ENCODE measurements at places on chromosomes 13 and 19.
A peak's percentile ranks its signal among the peaks of the same experiment; 100 is the strongest.

DNA sequence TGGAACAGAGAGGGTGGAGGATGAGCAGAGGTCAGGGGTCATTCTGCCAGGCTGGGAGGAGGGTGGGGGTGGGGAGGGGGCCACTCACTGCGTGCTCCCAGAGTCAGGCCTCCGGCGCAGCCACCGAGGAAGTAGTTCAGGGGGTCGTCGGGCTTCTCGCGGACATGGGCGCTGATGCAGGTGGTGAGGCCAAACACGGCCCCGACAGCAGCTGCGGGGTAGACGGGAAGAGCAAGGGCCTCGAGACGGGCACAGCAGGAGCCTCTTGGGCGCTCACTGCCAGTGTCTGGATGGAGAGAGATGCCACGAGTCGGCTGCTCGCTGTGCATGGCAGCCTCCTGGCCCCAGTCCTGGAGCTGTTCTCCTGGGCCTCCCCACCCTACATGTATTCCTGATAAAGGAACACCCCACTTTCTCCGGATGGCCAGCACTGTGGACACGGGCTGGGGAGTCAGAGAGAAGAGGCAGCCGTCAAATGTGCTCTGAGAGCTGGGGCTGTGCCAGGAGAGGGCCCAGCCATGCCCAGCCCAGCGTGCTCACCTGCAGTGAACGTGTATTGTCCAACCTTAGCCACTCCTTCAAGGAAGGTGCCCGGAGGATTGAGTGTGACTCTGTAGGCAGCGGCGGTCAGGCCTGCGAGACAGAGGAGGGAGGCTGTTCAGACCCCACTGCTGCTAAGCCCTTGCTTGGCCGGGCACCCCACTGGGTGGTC, 7.1 kb downstream of the NDUFA11 start:
- no peak for DNase-seq

DNA sequence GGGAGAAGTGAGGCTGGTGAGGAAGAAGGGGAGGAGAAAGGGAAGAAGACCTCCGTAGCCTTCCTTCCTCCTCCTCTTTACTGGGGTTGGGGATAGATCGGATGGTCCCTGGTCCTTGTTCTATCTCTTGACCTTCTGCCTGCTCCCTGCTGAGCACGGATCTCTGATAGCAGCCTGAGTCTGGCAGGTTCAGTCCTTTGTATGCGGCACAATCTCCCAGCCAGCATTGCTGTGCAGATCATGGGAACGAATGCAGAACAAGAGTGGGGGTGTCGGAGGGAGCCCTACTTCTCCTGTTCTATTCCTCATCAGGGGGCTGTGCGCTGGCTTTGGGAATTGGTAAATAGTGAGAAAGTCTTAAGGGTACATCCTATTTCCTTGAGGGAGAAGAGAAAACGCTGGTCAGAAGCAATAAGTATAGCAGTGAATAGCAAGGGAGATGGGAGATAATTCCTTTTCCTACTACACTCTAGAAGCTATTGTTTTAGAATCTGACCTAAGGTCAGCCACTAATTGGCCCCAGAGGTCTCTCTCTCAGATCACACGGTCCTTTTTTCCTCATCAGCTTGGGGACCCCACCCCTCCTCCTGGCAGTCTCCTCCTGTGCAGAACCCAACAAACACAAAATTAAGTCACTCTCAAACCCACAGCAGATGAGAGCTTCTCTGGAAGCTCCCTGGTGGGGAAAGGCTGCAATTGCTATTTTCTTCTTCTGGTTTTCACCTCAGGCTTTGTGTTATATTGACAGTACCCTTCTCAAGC, 41.0 kb downstream of the KL start:
- DNase-seq, result no peak

GRCh38 chr19:52963247-52963618, 552 bp upstream of the ZNF816 start:
- DNase-seq, result no peak

DNA sequence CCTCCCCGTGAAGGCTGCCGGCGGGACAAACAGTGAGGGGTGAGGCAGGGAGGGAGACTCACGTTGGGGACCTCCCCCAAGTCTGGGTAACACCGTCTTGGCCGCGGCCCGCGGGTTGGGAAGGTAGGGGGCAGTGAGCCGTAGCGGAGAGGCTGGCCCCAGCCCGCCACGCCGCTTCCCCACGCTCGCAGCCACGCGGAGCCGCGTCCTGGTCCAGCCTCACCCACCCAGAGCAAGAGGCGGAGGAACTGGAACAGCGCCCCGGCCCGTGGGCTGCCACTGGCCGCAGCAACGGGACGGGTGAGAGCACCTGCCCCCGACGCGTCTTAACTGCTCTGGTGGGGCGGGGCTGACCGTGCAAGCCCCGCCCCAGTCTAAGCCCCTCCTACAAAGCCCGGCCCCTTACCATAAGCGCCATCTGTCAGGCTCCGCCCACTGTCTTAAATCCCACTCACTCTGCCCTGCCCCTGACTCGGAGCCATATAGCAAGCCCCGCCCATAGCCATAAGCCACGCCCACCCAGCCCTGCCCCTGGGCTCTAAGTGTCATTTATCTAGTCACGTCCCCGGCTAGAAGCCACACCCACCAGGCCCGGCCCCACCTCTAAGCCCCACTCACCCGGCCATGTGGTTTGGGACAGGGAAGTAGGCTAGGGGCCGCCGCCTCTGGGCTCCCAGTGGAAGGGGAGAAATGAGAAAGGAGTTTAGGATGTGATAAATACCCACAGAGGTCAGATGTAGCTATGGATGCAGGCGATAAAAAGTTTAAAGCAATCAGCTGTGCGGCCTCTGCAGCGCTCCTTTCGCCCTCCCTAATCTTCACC, 2.1 kb upstream of the CCL25 start:
- DNase-seq, result peak; percentile 90

DNA sequence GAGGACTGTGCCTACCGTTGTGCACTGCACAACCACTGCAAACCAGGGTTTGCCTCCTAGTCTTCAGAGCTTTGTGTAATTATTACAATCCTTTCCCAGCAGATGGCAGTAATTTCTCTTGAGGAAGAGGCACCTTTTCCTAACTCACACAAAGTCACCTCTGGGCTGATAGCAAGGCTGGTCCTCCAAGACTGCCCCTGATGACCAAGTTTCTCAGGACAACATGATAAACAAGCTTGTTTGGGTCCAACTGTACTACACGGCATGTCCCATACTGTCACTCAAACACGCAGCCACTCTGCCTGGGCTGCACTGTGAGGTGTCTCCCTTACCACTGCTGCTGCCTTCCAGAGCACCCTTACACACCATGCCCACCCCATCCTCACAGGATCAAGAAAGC, 39.3 kb downstream of the RFXAP start:
- no peak for DNase-seq

DNA sequence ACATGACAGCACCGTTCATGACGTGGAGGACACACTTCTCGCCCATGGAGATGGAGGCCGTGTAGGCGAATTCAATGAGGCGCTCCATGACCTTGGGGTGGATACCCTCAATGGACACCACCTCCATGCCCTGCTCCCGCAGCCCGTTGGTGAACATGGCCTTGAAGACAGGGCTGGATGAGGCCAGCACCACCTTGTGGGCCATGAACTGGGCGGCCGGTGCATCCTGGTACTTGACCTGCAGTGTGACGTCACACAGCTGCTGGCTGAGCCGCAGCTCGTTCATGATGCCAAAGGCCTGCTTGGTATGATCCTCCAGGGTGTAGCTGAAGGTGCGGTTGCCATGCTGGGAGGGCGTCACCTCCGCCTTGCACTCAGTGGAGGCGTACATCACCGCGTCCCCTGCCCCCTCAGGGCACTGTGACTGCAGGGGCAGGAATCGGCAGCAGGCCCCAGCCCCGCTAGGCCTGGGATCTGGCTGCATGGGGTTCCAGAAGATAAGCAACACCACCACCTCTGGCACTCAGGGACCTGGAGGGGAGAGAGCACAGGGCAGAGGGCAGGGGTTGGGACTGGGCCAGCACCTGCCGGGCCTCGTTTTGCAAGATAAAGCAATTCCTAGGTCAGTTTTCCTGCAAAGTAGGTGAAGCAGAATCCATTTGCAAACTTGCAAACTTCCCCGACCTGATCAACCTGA, 3.5 kb downstream of the KEAP1 start:
- DNase-seq, result no peak

- no peak for DNase-seq
Observed at GRCh38 chr13:110469597-110469996, 91.9 kb downstream of the RAB20 start.

DNA sequence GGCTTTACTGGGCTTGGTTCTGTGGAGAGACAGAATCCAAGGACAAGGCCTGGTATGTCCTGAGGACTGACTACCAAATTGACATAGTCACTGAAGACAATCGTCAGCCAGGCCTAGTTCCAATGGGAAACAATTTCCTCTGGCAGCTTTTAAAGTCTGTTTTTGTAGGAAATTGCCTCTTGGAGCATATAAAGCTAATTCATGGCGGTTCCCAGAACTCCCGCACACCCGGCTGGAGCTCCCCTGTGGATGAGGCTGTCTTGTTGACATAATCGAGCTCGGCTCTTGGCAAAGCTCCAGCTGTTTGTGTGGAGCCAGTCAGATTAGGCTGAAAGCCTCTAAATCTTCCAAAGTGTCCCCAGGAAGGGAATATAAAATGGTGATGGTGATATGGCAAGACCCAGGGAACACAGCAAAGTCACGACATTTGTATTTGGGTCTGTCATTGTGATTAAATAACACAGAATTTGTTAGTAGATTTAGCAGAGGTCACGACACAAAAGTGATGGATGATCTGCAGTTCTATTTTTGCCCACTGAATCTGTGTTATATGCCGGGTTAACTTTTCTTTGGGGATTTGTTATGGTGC, 395.0 kb downstream of the PCDH9 start:
- no peak for DNase-seq

DNA sequence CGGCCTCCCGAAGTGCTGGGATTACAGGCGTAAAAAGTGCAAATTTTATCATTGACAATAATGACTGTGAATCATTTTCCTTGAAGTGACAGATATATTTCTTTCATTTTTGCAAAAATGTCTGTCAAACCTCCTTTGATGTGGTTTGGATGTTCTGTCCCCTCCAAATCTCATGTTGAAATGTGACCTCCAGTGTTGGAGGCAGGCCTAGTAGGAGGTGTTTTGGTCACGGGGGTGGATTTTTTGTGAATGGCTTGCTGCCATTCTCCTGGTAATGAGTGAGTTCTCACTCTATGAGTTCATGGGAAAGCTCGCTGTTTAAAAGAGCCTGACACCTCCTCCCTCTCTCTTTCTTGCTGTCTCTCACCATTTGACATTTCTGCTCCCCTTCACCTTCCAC, 5.5 kb upstream of the SLC1A6 start:
- no peak for DNase-seq

- DNase-seq, result peak; percentile 55
Observed at GRCh38 chr13:32426990-32427851, 709 bp downstream of the N4BP2L1 start.

DNA sequence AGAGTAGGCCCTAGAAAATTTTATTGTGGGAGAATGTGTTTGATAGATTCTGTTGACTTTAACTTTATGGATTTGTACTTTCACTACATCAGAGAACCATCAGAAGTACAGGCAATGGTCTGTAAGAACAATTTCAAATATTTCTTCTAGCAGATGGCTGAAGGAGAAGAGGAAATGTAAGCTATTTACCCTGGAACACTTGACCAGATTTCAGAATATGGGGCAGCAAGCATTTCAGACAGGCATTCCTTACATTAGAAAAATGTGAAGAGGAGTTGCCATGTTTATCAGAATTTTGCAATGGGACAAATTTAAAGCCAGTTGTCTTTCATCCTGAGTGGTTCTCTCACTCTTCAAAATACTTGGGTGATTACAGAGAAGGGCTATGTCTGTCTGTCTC, 7.5 kb downstream of the FRY start:
- no peak for DNase-seq

DNA sequence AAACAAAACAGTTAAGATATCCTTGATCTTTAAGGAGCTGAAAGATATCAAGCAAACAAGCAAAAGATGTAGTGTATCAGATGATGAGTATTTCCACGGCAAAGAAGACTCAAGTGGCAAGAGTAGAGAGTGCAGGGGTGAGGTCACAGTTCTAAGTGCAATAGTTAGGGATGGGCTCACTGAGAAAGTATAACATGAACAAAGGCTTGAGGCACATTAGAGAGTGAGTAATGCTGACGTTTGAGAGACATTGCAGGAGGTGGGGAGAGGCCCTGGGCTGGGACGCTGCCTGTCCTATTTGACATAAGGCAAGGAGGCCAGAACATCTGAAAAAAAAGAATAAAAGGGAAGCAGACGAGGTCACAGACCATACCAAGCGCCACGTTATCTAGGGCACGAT, 1.4 kb downstream of the DUXA start:
- no peak for DNase-seq

- no peak for DNase-seq
Observed at GRCh38 chr19:31648347-31648746, 299.1 kb upstream of the TSHZ3 start.

Data from stimulated activated CD4-positive, alpha-beta T cell treated with anti-CD3 and anti-CD28 coated beads, Interleukin-4, amount 100 ng/mL, for 24 hours (primary cell).